ENCODE measurements at places on chromosomes 2 and 18.

- peaks cover 6% of the 10 kb centered on the region for H3K27me3 ChIP-seq
- H3K27ac ChIP-seq = peak overlapping the region; percentile 35
- no peaks in the 10 kb centered on the region for H3K4me1 ChIP-seq
- H3K4me3 ChIP-seq = no peak overlapping the region
- H3K36me3 ChIP-seq = no peaks in the 10 kb centered on the region
- no peak for DNase-seq
Observed at GRCh38 chr2:216887138-216887537, 27.3 kb upstream of the TNP1 start.

GRCh38 chr2:127229555-127229954 is 9.5 kb upstream of the CYP27C1 start:
- no peak overlapping the region for H3K27ac ChIP-seq
- H3K4me1 ChIP-seq = peaks cover 8% of the 10 kb centered on the region
- peaks cover 28% of the 10 kb centered on the region for H3K27me3 ChIP-seq
- H3K4me3 ChIP-seq = no peak overlapping the region
- no peaks in the 10 kb centered on the region for H3K36me3 ChIP-seq

- H3K27me3 ChIP-seq = no peaks in the 10 kb centered on the region
- no peaks in the 10 kb centered on the region for H3K36me3 ChIP-seq
- no peak for DNase-seq
- no peak overlapping the region for H3K27ac ChIP-seq
- H3K4me1 ChIP-seq = no peaks in the 10 kb centered on the region
- no peak overlapping the region for H3K4me3 ChIP-seq
Observed at GRCh38 chr2:63698786-63699548, 110.2 kb downstream of the MDH1 start.

DNA sequence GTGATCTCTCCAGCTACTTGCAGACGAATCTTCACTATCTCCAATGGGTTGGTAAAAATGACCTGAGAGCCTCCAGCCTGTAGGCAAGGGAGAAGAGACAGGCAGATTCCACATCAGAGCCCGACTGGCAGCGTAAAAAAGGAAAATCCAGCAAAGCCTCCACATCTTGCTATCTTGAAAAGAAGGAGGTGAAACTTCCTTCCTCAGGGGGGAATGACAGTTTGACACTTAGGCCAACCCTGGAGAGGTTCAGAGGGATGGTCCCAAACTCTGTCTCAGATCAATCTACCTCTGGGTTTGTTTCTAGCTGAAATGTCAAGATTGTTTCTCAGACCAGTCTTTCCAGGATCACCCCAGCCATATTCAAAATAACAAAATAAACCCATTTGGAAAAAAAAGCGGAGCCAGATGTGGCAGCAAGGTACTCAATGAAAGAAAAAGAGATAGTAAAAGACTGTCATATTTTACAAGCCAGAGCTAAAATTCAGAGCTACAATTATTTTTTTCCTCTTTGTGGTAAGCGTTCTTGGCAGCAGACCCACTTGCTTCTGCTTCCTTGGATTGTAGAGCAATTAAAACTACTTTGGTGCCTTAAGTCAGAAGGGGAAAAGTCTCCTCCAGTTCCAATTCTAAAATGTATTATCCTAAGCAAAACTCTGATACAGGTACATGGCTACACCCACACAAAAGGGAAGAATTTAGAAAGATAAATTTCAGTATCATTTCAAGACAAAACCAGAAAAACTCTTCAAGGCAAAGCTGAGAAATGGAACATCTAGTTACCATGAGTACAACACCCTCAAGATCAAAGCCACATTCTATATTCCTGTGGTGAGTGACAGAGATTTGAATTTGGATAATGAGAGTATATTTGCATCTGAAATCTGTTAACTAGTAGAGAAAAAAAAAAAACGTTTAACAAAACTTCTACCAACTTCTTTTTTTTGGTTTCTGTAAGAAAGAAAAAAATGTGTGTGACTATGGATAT is 100.1 kb downstream of the SLC25A12 start:
- no peak for DNase-seq
- no peaks in the 10 kb centered on the region for H3K27me3 ChIP-seq
- H3K4me1 ChIP-seq = peaks cover 16% of the 10 kb centered on the region
- H3K36me3 ChIP-seq = peaks cover 17% of the 10 kb centered on the region
